ENCODE measurements at places on chromosomes 11 and 22.

DNA sequence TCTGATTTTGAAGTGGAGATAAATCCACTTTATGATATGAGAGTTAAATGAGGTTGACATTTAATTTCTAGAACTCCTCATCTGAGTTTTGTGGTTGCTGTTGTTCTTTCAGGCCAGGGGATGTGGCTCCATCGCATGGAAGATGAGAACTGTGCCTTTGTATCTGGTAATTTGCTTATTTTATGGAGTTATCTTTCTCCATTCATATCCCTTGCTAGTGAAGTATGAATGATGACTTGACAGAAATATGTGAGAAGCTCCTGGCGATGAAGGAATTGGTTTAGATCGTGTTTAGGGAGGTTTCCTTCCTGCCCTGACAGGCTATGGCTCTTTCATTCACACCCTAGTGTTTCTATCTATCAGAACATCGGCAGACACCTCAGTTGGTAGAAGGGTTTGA, 393.7 kb downstream of the ETS1 start:
- DNase-seq: no peak

DNA sequence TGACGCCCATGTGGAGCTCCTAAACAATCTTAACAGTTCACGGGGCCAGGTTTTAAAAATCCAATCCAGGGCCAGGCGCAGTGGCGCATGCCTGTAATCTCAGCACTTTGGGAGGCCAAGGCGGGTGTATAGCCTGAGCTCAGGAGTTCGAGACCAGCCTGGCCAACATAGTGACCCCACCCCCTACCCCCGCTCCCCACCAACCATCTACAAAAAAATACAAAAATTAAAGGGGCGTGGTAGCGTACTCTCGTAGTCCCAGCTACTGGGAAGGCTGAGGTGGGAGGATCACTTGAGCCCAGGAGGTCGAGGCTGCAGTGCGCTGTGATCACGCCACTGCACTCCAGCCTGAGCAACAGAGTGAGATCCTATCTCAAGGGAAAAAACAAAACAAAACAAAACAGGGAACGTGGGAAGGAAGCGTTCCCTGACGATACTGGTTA, 689 bp upstream of the SART1 start:
- DNase-seq: no peak

- no peak for DNase-seq
Measured at GRCh38 chr11:65912845-65913244, 6.0 kb downstream of the C11orf68 start.

DNA sequence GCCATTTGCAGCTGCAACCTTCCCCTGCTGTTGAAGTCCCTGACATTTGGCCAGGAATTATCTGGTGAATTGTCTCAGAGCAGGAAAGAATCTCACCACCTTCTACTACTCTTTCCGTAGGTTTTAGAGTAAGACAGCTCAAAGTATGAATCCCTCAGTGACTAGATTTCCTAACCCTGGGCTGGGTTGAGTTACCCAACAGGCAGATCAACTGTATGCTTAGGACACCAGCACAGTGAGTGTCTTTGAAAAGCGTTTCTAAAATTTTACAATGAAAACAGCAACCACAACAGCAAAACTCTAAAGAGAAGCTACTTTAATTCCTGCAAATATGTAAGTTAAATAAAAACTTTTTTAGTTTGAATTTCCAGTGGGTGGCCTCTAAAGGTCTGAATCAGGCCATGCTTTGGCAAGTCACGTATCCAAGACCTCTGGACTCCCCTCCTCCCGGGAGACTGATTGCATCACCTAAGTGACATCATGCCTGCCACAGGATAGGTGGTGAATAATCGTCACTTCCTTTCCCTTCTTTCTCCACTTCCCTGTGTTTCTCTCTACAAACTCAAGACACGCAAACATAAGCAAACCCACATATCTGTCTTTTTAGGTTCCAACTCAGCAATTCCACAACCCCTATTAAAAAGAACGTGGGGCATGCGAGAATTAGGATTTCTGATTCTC, 7.8 kb downstream of the OR8B12 start:
- no peak for DNase-seq

GRCh38 chr11:118003456-118003855, 17.3 kb downstream of the IL10RA start:
- no peak for DNase-seq

- DNase-seq: no peak
Measured at GRCh38 chr11:1139441-1140083, 18.2 kb upstream of the MUC5AC start.

DNA sequence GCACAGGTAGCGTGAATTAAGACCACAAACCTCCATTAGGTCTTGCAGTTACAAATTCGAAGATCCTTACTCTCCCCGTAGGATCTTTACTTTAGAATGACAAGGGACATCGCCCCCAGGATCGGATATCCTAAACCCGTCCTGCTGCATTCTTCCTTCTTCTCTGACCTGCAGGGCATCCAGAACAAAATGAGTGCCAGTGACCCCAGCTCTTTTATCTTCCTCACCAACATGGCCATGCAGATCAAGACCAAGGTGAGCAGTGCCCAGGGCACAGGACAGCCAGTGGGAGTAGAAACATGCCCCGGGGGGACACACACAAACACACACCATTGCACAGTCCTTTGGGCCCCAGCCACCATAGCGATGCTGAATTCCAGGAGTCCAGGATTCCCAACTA, 42.6 kb upstream of the MPEG1 start:
- no peak for DNase-seq

DNA sequence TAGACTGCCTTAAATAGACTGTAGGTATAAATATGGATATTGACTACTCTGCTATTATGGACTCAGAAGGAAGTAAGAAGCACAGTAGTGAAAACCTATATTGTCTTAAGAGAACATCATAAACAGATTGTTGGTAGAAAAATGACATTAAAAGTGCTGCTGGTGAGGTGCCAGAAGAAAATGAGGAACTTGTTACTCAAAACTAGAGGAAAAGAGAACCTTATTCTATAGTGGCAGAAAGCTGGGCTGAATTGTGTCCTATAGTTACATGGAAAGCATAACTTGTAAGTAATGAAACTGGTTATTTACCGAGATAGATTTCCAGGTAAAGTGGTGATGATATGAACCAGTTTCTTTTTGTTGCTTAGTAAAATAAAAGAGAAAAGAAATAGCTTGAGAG, 109.7 kb upstream of the CTSC start:
- DNase-seq: no peak

- DNase-seq: no peak
Measured at GRCh38 chr22:44102121-44102520, 78.0 kb downstream of the PARVB start.

DNA sequence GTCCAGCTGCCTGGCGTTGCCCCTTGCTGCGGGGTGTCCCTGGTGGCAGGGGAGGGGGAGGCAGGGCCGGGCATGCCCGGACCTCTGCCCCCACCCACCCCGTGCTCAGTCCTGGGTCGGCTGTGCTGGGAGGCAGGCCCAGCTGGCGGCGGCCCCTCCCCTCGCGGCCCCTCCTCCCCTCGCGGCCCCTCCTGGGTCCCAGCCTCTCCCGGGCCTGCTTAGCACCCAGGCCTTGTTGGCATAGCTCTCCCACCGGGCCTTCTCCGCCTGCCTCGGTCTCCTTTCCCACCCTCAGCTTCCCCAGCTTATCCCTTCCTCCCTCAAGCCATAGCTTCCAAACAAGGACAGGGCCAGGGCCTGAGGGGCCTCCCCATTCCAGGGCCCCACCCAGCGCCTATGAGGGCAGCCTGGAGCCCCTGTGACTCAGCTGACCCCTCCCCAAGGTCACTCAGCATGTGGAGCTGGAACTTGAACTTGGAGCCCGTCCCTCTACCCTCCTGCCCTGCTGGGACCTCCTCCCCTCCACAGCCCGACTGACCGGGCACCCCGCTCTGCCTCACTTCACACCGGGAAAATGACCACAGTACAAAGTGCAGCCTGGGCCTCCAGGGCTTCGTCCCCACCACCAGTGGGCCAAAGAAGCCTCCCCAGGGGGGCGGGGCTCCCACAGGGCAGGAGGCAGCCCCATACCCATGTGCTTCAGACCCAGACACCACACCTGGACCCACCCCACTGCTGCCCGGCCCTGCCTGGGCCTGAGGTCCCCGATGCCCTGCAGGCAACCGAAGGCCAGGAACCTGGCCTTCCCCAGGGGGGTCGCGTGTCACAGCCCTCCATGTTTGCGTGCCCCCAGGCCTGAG, 1.2 kb downstream of the EPS8L2 start:
- no peak for DNase-seq

GRCh38 chr22:30486661-30487115, 14.9 kb upstream of the SEC14L3 start:
- DNase-seq: no peak

GRCh38 chr11:46183819-46184218, 62.6 kb upstream of the PHF21A start:
- DNase-seq: no peak
